B cell (primary cell): ENCODE measurements at places on chromosomes 16 and 17. TPM values are rescaled to one million over a fixed set of nuclear protein-coding genes. Genes with fewer than 3 reads are reported as not detected.

The CCP110 gene
- 23.2 and 23.6 TPM in 2 replicates for total RNA-seq

The VAT1L gene
- total RNA-seq: not detected in 2 replicates

The SNX11 gene
- 42.0 and 47.1 TPM in 2 replicates for total RNA-seq

The PDIA2 gene
- total RNA-seq: not detected in 2 replicates

The VMP1 gene
- 78.5 and 83.5 TPM in 2 replicates for total RNA-seq

The HOXB5 gene
- total RNA-seq: not detected in 2 replicates

The KRTAP4-4 gene
- not detected in 2 replicates for total RNA-seq

The TBC1D3D gene
- total RNA-seq: 2.3 and 2.7 TPM in 2 replicates

The DYNLRB2 gene
- not detected in 2 replicates for total RNA-seq

The C16orf95 gene
- total RNA-seq: 2.3 and 2.5 TPM in 2 replicates

The SLC5A11 gene
- total RNA-seq: 0.62 and 1.1 TPM in 2 replicates

The ACSM2A gene
- total RNA-seq: not detected in 2 replicates
